Activated effector memory CD4-positive, alpha-beta T cell treated with anti-CD3 and anti-CD28 coated beads, Interleukin-2, amount 50 U/mL, for 16 hours (primary cell): ENCODE measurements at places on chromosomes 12 and 14.

DNA sequence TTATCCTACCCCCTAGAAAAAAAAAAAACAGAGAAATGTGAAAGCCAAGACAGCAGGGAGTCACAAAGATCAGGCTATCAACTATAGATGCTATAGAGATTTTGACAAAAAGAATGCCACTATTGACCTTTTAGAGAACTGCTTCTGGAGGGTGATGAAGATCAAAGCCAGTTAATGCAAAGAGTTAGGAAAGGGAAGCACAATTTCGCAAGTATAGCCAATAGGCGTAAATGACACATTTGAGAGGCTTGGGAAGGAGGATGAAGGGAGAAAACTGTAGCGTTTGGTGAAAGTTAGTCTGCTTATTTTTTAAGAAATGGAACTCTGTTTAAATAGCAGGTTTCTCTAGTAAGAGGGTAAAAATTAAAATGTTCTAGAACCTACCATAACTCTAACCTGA lies 190.7 kb downstream of the DUSP6 start:
- DNase-seq = no peak

- DNase-seq = no peak
These were observed 379.6 kb downstream of the CCDC91 start for GRCh38 chr12:28569698-28570411.

DNA sequence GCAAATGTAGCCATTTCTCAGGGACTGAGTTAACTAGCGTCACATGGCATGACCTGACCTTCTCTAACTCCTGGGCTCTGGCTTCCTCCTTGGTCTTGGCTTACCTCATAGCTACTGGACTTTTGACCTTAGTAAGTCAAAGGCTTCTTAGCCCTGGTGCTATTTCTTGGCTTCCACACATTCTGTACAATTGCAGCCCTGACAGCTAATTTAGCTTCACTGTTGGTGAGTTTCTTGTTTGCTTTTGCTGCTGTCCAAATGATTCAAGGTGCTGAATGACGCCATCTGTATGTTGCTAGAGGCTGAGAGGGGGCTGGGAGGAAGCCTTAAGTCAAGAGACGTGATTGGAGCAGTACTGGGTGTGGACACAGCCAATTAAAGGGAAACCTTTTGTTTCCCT lies 202.7 kb downstream of the PRKD1 start:
- no peak for DNase-seq

GRCh38 chr12:124493809-124494750 lies 73.3 kb downstream of the NCOR2 start:
- DNase-seq = peak; percentile 79

DNA sequence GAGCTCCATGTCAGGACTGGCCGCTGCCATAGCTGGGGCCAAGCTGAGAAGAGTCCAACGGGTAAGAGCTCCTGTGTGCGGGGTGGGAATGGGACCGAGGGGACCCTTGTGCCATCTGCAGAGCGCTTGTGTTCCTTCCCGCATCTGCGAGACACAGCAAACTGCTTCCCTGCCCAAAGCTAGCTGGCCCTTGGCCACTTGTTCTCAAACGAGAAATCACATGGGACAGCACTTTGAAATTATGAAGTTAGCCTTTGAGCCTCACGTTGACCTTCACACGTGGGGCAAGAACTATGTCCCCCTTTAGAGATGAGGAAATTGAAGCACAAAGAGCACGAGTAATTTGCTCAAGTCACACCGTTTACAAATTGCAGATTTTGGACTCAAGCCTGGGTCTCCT lies 30.8 kb downstream of the DEGS2 start:
- no peak for DNase-seq

DNA sequence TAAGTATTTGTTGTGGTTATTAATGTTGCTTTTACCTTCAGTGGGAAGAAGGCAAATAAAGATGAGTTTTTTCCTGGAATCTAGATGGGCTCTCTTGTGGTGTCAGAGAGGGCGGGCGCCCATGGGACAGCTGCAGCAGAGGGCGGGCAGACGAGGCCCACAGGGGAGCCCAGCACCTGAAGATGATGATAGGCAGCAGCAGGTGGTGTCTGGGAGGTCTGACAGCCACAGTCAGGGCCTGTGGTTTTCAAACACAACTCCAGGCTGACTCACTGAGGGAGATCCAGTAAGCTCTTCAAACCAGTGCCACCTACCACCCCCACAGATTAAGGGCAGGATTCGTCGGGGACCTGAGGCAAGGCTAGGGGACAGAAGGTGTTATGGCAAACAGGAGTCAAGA lies 42.8 kb downstream of the NKX2-1 start:
- no peak for DNase-seq

GRCh38 chr14:104977008-104977680 lies 1.0 kb downstream of the AHNAK2 start:
- DNase-seq = no peak

DNA sequence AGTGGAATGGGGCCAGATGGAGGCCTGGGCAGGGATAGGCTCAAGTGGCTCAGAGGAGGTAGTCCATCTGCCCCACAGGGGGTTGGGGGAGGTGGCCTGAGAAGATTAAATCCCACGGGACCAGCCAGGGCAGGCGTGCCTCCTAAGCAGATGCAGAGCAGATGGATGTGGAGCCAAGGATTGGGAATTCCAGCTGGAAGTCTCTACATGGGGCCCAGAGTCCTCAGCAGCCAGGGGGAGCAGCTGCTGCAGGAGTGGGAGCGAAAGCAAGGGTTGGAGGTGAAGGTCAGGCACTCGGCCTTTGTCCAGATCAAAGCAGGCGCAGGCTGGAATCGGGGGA lies 42.4 kb upstream of the VRK1 start:
- DNase-seq = no peak

DNA sequence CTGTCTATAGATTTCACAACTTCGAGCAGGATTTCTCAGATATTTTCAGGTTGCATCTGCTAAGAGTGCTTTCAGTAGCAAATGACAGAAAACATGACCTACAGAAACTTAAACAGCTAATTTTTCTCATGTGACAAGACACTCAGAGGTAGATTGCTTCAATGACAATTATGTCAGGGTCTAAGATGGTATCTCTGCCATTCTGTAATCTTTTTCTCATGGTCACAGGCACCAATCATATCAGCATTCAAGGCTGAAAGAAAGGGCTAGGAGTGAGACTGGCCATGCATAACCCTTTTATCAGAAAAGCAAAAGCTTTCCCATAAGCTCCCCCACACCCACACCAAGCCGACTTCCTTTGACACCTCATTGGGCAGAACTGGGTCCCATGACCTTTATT lies 450.5 kb upstream of the FAR2 start:
- DNase-seq = no peak

- no peak for DNase-seq
These were observed 399.2 kb downstream of the IPO8 start for GRCh38 chr12:30296486-30296885.

DNA sequence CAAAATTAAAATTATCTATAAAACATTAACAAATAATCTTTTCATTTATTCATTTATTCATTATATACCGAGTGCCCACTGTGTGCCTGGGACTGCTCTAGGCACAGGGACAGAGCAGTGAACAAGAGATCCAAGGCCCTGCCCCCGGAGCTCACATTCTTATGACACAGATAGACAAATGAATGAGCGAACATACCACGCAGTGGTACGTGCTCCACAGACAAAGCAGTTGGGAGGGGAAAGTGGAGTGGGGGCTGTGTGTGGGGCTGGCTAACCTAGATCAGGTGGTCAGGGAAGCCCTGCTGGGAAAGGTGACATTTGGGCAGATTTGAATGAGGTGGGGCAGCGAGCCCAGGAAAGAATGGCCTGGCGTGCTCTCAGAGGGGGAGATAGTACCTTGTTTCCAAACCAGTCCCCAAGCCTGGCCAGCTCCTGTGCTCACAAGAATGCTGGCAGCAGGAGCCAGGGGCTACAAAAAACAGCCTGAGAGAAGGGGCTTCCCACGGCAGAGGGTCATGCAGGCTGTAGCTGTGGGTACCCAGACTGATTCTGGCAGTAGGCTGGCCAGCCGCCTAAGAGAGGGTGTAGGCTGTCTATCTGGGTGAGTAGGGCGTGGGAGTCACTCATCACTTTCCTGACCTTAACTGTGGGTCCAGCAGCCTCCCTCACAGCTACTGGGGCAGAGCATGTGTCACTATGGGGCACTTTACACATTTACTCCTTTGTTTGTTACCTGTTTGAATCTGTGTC lies 57.8 kb upstream of the ACTN1 start:
- no peak for DNase-seq

DNA sequence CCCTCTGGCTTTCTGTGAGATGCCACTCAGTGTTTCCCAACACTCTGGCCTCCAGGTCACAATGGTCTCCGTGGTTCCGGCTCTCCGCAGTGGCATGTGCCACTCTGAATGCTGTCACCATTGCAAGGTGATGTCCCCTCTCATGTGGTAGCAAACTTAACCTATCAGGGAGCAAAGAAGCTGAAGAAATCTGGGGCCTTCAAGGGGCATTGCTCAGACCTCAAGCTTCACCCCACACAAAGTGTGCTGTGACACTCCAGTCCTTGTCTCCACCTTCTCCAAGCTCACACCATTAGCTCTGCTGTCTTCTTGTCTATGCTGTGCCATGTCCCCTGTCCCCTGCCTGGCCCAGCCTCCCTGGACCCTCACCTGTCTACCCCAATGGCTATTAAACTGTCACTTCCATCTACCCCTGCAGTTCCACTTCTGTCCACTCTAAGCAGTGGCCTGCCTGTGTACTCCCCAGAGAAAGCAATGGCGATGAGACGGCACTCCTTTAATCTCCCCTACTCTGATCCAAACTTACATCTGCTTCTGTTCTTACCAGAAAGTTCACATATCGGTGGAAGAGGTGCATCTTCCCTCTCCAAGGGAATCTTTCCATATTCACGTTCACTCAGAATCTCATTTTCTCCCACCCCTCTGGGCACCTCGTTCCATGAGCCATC lies 93.7 kb downstream of the DHRS2 start:
- DNase-seq = no peak

- no peak for DNase-seq
These were observed 613 bp downstream of the RECQL start for GRCh38 chr12:21500786-21501257.
